ENCODE measurements at places on chromosomes 16 and 17. TPM values are rescaled to one million over a fixed set of nuclear protein-coding genes. Genes with fewer than 3 reads are reported as not detected.
A peak's percentile ranks its signal among the peaks of the same experiment; 100 is the strongest.

- no peak for DNase-seq
Observed at GRCh38 chr17:83189044-83190003, 109.9 kb downstream of the METRNL start.

DNA sequence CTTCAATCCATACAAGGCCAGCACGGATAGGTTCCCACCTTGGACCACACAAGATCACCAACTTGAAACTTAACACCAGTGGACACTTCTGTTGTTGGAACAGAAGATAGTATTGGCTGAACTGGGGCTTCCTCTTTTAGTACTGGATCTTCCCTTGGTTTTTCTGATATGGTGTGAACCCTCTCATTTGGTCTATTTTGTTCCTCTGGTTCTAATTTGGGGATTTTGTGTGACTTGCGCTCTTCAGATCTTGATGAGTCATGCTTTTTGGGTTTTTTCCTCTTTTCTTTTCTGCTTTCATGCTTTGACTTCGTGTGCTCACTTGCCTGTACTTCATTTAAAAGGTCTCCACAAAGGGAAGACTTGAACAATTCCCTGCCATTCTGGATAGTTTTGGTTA, 39.0 kb downstream of the SOST start:
- DNase-seq = no peak

GRCh38 chr16:24075931-24076716, 180.0 kb upstream of the CACNG3 start:
- no peak for DNase-seq

- no peak for DNase-seq
Observed at GRCh38 chr16:52076801-52077201, 470.1 kb downstream of the TOX3 start.

DNA sequence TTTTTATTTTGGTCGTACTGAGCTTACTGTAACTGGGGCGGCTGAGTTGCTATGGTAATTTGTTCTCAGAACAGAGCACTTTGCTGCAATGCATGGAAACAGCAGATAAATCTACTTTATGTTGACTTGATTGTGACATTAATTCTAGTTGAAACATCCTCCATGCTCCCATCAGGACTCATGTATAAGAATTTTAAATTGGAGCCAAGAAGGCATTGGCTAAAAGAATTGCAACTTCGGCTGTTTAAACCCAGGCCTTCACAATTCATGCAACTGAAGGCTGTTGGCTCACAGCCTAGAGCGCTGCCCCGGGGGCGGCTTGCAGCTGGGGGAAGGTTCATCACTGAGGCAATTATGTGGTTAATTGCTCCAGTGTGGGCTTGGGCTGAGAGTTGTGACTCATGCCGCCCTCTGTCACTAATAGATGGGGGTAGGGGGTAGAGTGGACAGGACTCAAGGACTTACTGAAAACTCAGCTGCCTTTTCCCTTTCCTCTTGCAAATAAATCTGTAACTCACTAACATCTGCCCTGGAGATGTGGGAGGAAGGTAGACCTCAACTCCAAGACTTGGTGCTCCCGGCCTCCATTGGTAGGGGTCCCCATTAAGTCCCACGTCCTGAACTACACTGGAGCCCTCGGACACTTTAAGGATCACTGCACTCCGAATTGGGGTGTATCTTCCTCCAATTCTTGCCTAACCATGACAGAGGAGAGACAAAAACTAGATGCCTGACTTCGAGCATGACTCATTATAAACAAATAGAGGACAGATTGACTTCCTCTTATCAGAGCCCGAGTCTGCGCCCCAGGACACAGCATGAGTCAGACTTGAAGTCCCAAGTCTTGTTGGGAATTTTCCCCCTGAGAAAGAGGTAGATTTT, 37.5 kb downstream of the ERCC4 start:
- DNase-seq = peak; percentile 73

DNA sequence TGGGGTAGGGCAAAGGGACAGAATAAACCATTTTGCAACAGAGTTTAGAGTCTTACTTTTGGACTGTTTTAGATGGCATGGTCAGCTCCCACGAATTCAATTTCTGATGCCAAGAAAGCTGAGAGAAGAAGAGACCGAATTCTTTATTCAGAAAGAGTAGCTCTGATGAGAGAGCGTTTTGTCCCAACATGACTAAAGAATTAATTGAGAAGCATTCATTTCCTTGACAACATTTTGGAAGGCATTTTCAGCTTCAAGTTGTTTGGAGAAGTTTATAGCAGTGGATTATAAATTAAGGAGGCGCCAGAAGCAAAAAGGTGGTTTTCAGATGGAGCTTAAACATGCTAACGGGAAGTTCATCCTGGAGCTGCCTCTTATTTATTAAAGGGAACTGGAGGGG, 12.2 kb downstream of the GAN start:
- DNase-seq = no peak

GRCh38 chr16:5584109-5584508, 486.5 kb upstream of the EEF2KMT start:
- no peak for DNase-seq

The MMP25 gene
- total RNA-seq = 0.74 TPM

The SERPINF2 gene
- 56.1 TPM for total RNA-seq

The OR3A3 gene
- not detected for total RNA-seq

The CXCL16 gene
- 27.9 TPM for total RNA-seq

The ZNF469 gene
- total RNA-seq = 4.4 TPM

The TMEM235 gene
- not detected for total RNA-seq

The TEX14 gene
- total RNA-seq = 14.3 TPM

The RAB37 gene
- total RNA-seq = 2.2 TPM

Measured in prostate gland (tissue), 2 donors.